Skin of body (tissue), 3 donors: ENCODE measurements at places on chromosomes 1 and 21.
A peak's percentile ranks its signal among the peaks of the same experiment; 100 is the strongest.

GRCh38 chr1:174189428-174190062 is 30.2 kb downstream of the RABGAP1L start:
- no peak for DNase-seq

- DNase-seq = no peak
These were observed 53.8 kb downstream of the PCNX2 start for GRCh38 chr1:233241759-233242158.

- DNase-seq = no peak
These were observed 210.9 kb downstream of the TGFB2 start for GRCh38 chr1:218556016-218556415.

- no peak for DNase-seq
These were observed 4.4 kb downstream of the DNAJC16 start for GRCh38 chr1:15531003-15531402.

DNA sequence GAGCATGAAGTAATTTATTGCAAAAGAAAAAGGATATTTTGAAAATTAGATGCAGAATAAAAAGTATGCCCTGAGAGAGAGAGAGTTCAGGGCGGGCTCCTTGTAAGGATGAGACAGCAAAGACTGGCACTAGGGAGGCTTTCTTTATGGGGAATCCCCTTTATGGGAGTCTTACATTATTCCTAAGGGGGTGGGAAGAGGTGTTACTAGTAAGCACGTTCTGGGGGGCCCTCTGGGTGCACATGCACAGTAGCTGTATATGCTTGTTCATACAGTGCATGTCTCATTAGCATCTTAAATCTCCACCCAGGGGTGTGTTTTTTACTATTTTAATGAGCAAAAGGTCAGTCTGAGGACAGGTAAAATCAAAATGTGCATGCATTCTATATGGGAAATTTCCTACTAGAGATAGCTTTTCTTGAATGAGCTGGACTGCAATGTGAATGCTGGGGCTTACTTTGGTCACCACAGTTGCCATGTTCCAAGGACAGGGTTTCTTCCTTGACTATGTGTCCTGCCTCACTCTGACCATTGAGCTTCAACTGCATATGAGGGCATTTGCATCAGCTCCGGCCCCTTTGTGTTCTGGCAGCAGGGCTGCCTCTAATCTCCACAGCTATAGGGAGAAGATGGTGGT is 614.1 kb downstream of the NUF2 start:
- no peak for DNase-seq

DNA sequence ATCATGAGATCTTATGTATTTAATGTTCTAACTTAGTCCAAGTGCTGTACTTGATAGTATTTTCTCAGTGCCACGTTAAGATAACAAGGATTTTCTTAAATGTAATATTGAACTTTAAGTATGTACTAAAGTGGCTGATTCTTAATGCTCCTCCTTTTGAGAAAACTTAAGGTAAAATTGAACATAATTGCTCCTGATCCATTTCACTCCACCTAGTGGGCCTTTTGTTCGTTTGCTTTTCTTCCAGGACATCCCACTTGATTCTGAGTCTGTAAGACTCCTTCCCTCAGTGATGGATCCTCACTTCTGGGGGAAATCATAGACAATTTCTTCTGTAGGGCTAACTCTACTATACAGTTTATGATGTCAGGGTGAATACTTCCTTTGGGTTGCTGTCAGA is 173.1 kb downstream of the LMO4 start:
- no peak for DNase-seq

DNA sequence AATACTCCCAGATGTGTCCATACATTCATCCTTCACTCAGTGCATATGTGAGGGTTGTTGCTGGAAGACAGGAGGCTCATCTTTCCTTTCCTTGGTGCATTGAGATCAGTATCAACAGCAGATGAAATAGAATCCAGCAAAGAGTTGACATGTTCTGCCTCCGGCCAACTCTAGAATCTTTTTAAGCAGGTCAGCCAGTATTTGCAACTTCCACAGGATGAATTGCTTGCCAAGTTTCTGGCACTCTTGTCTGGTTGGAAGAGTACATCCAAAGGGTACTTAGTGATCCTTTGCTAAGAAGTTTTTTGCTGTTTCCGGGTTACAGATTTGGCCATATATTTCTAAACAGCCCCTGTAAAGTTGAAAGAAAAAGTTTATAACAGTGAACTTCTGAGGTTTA is 21.1 kb downstream of the SYNC start:
- DNase-seq = no peak

DNA sequence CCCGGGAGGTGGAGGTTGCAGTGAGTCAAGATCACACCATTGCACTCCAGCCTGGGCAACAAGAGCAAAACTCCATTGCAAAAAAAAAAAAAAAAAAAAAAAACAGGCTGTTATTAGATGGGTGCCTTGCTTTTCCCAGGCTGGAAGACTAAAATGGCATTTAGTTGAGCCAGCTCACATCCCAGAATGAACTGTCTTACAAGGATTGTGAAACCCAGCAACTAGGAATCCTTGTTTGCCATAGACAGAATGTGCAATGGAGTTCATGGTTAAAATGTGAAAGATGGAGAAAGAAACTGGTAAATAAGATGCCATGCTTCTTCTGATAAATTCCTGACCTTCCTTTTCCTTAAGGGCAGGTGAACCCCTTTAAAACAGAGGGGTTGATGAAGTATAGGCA is 215.8 kb upstream of the GREM2 start:
- no peak for DNase-seq

DNA sequence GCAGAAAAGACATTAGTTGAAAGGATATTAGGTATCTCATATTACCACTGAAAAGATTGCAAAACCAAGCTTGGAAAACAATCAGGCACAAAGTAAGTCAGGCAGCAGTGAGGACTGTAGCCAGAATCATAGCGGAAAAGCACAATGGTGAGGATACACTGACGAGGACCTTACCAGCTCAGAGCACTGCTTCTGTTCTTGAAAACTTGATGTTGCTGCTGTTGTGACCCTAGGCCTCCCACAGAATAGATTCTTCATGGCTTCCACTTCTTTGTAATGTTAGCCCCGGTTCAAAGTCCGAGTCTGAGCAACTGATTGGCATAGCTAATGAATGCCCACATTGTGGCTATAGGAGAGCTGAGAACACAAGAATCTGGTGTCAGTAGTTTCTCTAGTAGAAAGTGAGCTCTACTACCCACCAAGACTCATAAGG is 45.2 kb upstream of the LRRC8C start:
- no peak for DNase-seq

DNA sequence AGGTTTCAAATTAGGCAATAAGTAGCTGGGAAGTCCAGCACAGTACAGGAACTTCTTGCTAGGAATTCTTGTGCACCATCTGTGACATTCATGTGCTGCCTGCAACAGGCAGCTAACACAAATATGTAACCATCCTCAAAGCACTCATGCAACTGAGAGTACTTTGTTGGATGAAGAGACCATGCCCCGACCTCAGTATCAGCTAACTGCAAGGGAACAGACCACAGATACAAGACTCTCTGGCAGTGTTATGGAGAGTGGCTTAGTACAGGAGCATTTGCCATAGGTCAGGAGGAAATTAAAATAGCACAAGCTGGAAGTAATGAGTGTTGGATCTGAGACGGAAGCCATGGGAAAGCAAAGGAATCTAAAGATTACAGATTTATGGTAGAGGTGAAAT is 123.6 kb downstream of the LRRC53 start:
- DNase-seq = no peak

GRCh38 chr1:41583658-41584547 is 99.4 kb upstream of the EDN2 start:
- no peak for DNase-seq

GRCh38 chr1:231724041-231724440 is 97.5 kb downstream of the DISC1 start:
- no peak for DNase-seq

DNA sequence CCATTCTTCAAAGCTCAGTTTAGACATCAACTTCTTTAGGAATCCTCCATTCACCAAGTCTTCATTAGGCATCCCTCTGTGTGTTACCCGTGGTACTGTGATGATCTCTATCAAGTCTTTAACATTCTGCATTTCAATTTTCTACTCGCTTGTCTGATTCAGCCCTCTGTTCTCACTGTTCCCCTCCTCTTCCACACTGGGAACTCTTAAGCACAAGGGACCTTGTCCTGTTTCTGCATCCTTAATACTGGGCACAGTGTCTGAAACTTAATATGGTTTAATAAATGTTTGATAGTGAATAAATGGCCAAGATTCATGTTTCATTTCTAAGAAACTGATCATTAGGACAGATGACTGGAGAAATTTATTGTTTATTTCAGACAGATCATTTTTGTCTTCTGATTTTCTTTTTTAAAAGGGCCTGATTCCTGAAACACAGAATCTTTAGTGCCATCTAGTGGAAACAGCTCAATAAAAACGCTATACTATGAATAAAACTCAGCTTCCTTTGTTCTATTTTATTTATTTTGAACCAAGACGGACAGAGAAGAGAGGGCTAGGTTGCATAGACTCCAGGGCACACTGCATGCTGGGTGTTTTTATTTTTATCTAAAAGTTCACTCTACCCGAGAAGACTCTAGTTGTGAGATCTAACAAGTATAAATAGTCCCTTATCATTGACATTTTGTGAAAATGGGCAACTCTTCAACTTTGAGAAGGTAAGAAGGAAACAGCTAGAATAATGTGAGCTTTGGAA is 7.0 kb upstream of the TRIM45 start:
- peak; percentile 5 for DNase-seq

GRCh38 chr1:231983588-231984193 is 357.1 kb downstream of the DISC1 start:
- DNase-seq = no peak

DNA sequence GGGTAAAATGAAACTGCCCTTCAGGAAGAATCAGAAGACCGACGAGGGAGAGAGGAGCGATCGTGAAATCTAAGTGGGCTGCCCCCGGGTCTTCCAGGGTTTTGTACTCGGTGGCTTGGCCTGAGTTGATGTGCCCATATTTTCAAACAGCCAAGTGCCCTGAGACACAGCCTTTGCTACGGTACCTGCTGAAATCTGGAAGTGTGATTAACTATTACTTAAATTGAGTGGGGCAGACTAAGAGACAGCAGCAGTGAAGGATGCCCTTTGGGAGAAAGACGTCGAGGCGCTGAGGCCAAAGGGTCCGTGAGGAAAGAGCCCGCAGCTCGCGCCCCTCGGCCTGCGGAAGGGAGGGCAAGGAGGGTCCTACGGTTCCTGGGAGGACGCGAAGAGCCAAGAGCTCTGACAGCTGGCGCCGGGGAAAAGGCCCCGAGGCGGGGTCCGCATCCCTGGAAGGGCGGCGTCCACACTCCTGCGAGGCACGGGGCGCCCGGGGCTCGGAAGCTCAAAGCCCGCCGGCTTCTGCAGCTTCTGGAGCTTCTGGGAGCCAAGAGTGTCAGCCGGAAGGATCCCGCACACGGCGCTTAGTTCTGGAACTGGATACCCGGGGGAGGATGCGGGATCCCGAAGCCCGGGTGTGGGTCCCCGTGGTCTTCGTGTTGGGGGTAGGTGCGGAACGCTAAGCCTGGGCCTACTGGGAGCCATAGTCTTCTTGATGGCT is 15.4 kb upstream of the RNU1-4 start:
- DNase-seq = no peak

DNA sequence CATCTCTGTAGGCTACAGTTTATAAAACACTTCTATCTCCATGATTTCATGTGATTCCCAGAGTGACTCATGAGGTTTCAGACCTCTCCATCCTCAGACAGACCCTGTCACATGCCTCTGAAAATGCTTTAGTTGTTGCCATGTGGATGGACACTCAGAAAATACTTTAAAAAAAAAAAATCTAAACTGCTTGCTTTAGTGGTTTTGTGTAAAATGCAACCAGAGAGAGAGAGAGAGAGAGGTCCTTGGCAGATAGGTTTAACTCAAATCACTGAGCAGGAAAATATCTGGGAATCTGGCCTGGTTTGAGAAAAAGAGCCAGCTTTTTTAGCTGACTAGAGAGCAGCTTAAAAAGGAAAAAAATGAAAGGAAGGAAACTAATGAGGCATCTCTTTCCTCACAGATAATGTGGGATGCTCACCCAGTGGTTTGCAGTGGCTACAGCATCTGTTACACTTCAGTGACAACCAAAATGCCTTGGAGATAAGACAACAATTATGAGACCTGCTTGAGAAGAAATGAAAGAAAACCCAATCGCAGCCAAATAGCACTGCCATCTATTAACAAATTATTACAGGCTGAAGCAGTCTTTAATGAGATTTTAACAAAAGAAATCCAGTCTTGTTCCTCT is 54.6 kb upstream of the SYT14 start:
- DNase-seq = no peak

- DNase-seq = no peak
These were observed 44.1 kb upstream of the GLIS1 start for GRCh38 chr1:53783056-53783455.

- DNase-seq = peak; percentile 96
These were observed 157.7 kb downstream of the TOMM20 start for GRCh38 chr1:234970731-234971476.

GRCh38 chr1:28259934-28260802 is 850 bp downstream of the SESN2 start:
- DNase-seq = peak; percentile 58

DNA sequence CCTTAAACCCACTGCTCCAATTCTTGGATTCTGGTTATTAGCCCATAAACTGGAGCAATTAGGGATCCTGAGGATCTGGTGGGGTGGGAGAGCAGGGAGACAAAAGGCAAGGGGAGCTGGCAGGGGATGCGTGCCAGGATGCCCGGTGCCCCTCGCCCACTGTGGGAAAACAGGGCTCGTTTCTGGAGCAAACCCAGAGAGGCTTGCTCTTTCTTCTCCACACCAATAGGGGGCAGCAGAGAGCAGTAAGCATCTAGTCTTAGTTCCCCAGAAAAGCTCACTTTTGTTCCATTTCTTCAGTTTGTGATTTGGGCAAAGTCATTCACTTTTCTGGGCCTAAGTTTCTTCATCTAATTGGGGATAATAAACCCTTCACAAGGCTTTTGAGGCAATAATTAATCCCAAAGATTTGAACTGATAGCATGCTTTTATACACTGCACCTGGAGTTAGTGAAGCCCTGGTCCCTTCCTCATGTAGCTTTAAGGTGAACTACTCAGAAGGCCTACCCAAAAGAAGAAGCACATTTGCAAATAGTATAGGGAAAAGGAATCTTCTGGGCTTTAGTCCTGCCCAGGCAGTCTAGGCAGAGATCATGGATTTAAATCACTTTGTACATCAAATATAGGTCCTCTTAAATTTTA is 160.6 kb upstream of the USP24 start:
- DNase-seq = peak; percentile 44

GRCh38 chr1:186670297-186671135 is 9.7 kb downstream of the PTGS2 start:
- no peak for DNase-seq

GRCh38 chr1:151891512-151891911 is 17.8 kb downstream of the THEM4 start:
- DNase-seq = no peak

- DNase-seq = no peak
These were observed 138.4 kb downstream of the RHOU start for GRCh38 chr1:228873709-228874108.

DNA sequence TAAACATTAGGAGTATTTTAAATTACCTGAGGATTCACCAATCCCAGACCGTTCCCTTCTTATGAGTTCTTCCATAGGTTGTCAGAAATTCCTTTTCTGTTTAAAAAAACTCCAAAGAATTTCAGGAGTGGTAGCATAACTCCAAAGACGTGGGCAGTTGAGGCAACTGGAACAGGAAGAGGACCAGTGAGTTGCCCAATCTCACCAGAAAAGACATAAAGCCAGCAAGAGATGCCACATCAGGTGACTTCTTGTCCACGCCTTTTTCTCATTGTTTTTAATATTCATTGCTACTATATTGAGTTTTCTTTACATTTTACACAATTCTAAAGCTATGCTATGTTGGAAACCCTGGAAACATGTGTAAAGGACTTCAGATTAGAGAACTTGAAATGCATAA is 88.1 kb upstream of the JAK1 start:
- no peak for DNase-seq

GRCh38 chr1:224430511-224431113 is 4.0 kb downstream of the WDR26 start:
- DNase-seq = peak; percentile 14

- no peak for DNase-seq
These were observed 115.9 kb upstream of the CHRM3 start for GRCh38 chr1:239270509-239270908.
